CD4-positive, alpha-beta T cell treated with Interleukin-21 for 1 hour (primary cell): ENCODE measurements at places on chromosomes 5 and 9.

DNA sequence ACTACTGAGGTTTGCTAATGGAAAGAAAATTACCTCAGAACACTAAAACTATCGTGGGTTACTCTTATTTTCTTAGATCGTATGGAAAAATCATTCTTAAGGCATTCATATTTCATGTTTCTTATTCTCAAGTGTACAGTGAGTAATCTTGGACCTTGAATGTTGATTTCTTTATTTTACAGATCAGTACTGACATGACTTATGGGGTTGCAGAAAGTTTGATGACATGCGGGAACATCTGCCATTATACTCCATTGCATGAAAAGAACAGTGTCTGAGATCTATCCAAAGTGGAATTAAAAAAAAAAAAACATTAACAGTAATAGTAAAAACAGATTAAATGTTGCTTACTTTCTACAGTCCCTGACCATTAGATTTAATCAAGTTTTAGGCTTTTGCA is 1290.2 kb upstream of the WWC1 start:
- DNase-seq = no peak

- no peak for DNase-seq
Observed at GRCh38 chr5:175279506-175279905, 164.5 kb downstream of the DRD1 start.

DNA sequence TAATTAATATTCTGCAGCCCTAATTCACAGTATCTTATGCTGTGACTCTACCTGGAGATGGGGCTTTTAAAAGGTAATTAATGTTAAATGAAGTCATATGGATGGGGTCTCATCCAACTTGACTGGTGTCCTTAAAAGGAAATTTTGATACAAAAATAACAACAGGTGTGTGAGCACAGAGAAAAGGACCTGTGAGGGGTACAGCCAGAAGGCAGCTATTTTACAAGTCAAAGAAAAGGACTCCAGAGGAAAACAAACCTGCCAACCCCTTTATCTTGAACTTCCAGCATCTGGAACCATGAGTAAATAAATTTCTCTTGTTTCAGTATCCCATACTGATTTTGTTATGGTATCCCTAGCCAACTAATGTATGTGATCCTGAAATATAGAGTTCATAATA is 250.3 kb downstream of the TMEM232 start:
- DNase-seq = no peak

DNA sequence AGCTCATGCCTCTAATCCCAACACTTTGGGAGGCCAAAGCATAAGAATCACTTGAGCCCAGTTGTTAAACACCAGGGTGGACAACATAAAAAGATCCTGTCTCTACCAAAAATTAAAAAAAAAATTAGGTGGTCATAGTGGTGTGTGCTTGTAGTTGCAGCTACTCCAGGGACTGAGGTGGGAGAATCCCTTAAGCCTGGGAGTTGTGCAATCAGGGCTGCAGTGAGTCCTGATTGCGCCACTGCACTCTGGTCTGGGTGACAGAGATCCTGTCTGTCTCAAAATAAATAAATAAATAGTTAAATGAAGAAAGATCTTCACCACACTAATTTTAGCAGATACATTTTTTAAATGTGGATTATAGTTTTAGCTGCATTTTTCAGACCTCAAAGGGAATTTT is 433.2 kb downstream of the MAT2B start:
- no peak for DNase-seq

GRCh38 chr5:14440582-14441431 is 140.8 kb upstream of the OTULINL start:
- DNase-seq = no peak
